ENCODE measurements at places on chromosomes 5 and 9. TPM values are rescaled to one million over a fixed set of nuclear protein-coding genes. Genes with fewer than 3 reads are reported as not detected.

Gene CAVIN4
- 14.5 TPM for polyA plus RNA-seq

Gene ZNF454
- 1.1 TPM for polyA plus RNA-seq

Gene CTNNA1
- polyA plus RNA-seq, result 87.9 TPM

Gene PNPLA7
- 0.72 TPM for polyA plus RNA-seq

Gene CCNJL
- polyA plus RNA-seq, result 0.84 TPM

Gene GBGT1
- not detected for polyA plus RNA-seq

Gene IFNA4
- polyA plus RNA-seq, result not detected

Gene SH3PXD2B
- 18.7 TPM for polyA plus RNA-seq

Gene ZNF484
- 25.7 TPM for polyA plus RNA-seq

Gene FIBCD1
- 1.6 TPM for polyA plus RNA-seq

Gene NKD2
- polyA plus RNA-seq, result 7.2 TPM

Gene SEMA4D
- 34.0 TPM for polyA plus RNA-seq

Gene GNAQ
- 74.2 TPM for polyA plus RNA-seq

Gene GPRIN1
- polyA plus RNA-seq, result 32.3 TPM

Gene ZNF346
- 40.1 TPM for polyA plus RNA-seq

Gene PCDHB4
- polyA plus RNA-seq, result 4.2 TPM

Gene NR5A1
- polyA plus RNA-seq, result 2.4 TPM

Gene RMRP
- polyA plus RNA-seq, result not detected

Gene GHR
- polyA plus RNA-seq, result 0.31 TPM

Gene TRIM36
- 122 TPM for polyA plus RNA-seq

Gene CDH6
- 2.1 TPM for polyA plus RNA-seq

Gene CLIC3
- not detected for polyA plus RNA-seq

Gene TENT4A
- 12.1 TPM for polyA plus RNA-seq

Gene PRDM9
- polyA plus RNA-seq, result not detected

Gene DOCK8
- polyA plus RNA-seq, result not detected

Gene TARS1
- 88.7 TPM for polyA plus RNA-seq

Gene SURF4
- polyA plus RNA-seq, result 65.2 TPM

Gene RIC1
- 9.9 TPM for polyA plus RNA-seq

Gene PKD2L2
- polyA plus RNA-seq, result not detected

Gene GLRA1
- polyA plus RNA-seq, result not detected

Gene MYOZ3
- not detected for polyA plus RNA-seq

Gene IFNA13
- not detected for polyA plus RNA-seq

Gene PCDHA1
- polyA plus RNA-seq, result not detected

Gene CCDC183
- 8.8 TPM for polyA plus RNA-seq

Gene LCN15
- polyA plus RNA-seq, result not detected

Gene SLC12A7
- 3.1 TPM for polyA plus RNA-seq

Gene CTNND2
- polyA plus RNA-seq, result 67.6 TPM

Gene C5orf46
- polyA plus RNA-seq, result not detected

Gene C9
- polyA plus RNA-seq, result not detected

Gene FOXD4L4
- not detected for polyA plus RNA-seq

Gene C5orf58
- not detected for polyA plus RNA-seq

Gene GZMA
- not detected for polyA plus RNA-seq

Gene BARHL1
- not detected for polyA plus RNA-seq

Gene PDCD1LG2
- polyA plus RNA-seq, result not detected

Gene PPP3R2
- polyA plus RNA-seq, result not detected

Gene IL12B
- not detected for polyA plus RNA-seq

Gene PCDHGB5
- polyA plus RNA-seq, result 0.54 TPM

Gene SARDH
- polyA plus RNA-seq, result 0.56 TPM

Gene KIF20A
- polyA plus RNA-seq, result 2.1 TPM

Gene UNC5A
- polyA plus RNA-seq, result 3.8 TPM

Gene SPAAR
- 0.35 TPM for polyA plus RNA-seq

Gene FBXL7
- polyA plus RNA-seq, result 0.24 TPM

Gene LHX6
- 0.14 TPM for polyA plus RNA-seq

Gene PCDHA9
- polyA plus RNA-seq, result 0.56 TPM

Gene GGTA1
- polyA plus RNA-seq, result not detected

Gene MLANA
- polyA plus RNA-seq, result not detected

Gene ARHGEF39
- 0.51 TPM for polyA plus RNA-seq

Measured in neural cell (in vitro differentiated cells).